ENCODE measurements at places on chromosomes 16 and 17.

- no peak for DNase-seq
Measured at GRCh38 chr16:19356024-19356952, 61.4 kb upstream of the TMC5 start.

DNA sequence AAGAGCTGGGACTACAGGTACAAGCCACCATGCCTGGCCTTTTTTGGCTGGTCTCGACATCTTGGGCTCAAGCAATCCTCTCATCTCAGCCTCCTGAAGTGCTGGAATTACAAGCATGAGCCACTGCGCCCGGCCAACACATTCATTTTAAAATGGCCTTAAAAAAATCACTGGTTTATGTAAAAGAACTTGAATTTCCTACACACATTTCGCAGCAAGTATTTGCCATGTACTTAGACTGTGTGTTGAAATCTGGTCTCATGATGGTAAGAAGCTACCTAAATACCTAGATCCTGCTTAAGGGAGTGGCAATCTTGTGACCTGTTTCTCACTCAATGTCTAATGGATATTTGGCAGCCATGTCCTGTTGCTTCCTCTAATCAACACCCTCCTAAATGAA lies 8.5 kb upstream of the CYTH1 start:
- DNase-seq = no peak

DNA sequence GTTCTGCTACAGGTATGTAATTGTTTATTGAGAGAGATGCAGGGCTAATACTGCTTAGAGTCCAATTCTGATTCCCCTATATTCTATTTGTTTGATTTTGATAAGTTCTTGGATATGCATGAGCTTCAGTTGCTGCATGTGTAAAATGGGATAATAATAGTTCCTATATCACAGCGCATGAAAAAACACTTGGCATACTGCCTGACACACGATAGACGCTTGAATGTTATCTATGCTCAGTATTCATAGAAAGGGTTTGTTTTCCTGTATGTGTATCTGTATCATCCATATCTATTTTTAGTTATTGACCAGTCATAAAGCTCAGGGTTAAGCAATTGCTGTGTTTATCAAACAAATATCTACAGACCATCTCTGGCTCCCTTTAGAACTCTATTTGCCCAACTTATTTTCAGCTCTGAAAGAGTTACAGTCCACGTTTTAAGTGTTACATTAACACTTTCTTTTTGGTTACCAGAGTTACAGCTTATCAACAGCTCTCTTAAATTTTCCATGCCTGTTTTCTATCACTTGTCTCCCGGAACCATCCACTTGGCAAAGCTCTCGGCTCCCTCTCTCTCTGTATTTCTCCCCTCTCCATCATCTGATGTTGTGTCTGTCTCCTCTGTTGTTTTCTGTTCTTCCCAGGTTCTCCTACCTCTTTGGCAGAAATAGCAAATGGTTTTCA lies 334.8 kb downstream of the CBLN1 start:
- DNase-seq = no peak

DNA sequence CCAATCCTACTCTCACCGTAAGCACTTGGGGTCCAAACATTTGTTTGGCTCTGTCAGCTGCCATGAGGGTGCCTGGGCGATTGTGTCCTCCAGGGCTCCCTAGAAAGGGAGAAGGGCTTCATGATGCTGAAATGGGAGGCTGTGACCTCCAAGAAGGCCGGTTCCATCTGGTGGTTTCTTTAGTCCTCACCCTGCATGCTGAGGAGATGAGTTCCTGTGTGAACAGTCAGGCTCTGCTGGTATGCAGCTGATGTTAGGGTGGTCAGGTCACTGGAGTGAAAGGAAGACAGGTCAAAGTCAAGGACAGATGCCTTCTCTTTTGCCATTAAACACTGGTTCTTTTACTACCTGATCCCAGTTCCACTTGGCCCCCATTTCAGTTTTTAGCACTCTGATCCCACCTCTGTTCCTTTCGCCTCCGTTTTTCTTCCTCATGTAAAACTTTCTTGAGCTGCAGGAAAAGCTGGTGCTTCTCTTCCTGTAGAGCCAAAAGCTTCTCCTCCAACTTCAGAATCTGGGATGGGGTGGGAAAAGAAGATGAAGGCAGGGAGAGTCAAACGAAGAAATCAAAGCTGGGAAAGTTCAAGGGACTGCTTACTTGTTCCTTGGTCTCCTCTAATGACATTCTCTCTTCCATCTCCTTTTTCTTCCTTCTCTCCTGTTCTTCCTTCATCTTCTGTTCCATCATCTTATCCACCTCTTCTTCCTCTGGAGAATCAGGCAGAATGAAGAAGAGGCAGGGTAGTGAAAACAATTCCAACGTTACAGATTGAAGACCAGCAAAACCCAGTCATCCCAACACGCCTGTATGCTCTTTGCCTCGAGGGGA lies 1.1 kb downstream of the GPS2 start:
- no peak for DNase-seq

DNA sequence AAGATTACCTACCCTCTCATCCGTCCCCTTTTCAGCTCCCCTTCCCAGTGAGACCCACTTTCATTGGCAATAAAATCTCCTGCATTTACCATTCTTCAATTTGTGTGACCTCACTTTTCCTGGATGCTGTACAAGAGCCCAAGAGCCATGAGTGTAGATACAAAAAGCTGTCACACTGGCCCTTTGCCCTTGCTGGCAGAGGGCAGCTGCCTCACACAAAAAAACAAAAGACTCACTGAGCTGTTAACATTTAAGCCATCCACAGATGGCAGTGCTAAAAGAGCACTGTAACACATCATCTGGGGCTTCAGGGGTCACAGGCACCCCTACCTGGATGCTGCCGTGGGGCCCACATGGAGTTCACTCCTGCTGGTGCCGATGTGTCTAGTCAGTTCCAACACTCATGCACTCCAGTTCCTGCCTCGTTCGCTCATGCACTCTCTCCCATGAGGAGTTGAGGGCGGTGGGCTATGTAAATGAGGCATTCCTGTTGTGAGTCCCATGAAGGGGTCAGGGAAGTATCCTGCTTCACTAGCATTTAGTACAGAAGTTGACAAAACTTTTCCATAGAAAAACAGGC lies 123.1 kb downstream of the CA10 start:
- DNase-seq = no peak

DNA sequence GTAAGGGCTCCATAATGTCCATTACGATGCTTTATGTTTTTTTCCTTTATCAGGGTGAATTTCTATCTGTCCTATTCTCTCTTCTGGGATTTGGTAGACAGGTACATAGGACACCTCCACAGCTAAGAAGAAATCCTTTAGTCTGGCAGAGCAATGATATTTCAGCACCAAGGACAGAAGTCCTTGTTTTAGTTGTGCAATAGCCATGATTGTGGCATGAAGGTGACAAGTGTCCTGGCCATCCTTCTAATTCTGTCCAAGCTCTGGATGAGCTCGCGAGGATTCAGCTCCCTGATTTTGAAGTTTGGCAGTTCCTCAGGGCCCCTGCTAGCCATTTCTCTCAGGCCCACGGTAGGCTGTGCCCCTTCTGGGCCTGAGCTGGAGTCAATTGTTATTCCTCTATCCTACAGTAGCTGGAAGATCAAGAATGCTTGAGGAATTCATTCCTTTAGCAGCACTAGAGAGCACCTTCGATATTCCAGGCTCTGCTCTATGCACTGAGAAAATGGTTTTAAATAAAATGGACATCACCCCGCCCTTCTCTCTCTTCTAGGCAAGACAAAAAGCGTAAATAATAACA lies 320.8 kb downstream of the XYLT1 start:
- DNase-seq = no peak
